NCI-H1436 treated with DMSO at 0.1 percent for 48 hours (cell line): ENCODE measurements at places on chromosomes 6 and 20.

DNA sequence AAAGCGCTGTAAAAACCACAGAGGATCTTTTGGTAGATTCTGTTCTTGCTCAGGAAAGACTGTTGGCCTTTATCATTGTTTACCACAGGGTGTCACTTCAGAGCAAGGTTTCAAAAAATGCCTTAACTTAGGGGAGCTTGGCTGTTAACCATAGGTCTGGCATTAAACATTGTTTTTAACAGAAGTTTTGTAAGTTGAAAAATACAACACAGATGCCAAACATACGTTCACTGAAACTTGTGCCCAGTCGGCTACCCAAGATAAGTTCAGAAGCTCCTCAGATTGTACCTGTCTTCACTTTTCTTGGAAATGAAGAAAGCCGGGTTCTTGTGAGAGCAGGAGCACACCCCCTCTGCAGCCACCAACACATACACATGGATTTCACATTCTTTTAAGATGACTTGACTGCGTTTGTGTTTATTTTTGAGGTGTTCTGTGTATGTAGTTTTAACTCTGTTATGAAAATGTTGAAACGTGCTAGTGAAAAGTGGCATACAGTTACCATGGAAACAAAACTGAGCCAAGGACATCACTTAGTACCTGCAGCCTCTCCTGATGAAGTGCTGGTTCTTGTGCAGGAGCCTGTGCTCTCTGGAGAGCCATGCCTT lies 64.9 kb downstream of the SYCP2L start:
- no peak for DNase-seq

GRCh38 chr6:6851949-6852261 lies 255.9 kb upstream of the RREB1 start:
- no peak for DNase-seq

- no peak for DNase-seq
Observed at GRCh38 chr20:53805895-53806384, 212.3 kb upstream of the ZNF217 start.

- DNase-seq = no peak
Observed at GRCh38 chr6:154412106-154412820, 55.7 kb upstream of the IPCEF1 start.

DNA sequence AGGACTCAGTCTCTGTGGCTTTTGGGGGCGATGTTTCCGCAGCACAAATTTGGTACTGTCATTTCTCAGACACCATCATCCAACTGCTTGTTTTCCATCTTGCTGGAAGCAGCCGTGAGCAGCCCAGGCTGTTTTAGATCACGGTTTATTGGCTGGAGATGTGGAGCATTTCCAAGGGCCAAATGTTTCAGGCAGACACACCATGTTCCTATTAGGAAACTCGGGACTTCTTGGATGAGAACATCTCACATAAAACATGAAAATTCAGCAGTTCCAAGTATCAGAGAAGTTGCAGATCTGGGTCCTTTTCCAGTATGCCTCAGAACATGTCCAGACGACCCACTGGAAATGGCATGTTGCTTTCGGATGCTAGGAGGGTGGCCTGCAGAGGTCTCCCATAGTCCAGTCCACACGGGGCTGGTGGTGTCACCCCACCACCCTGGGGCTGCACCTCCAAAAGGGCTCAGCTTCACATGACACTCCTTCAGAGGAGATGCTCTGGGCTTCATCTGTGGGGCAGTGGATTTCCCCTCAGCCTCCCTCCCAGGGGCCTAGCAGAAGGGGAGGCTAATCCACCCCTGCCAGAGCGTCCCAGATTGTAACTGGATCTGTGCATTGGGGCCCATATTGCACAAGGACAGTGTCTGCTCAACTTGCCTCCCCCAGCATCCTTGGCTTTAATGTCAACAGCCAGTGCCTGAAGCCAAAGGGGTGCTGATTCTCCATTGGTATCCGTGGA lies 176.3 kb downstream of the SCP2D1 start:
- no peak for DNase-seq

DNA sequence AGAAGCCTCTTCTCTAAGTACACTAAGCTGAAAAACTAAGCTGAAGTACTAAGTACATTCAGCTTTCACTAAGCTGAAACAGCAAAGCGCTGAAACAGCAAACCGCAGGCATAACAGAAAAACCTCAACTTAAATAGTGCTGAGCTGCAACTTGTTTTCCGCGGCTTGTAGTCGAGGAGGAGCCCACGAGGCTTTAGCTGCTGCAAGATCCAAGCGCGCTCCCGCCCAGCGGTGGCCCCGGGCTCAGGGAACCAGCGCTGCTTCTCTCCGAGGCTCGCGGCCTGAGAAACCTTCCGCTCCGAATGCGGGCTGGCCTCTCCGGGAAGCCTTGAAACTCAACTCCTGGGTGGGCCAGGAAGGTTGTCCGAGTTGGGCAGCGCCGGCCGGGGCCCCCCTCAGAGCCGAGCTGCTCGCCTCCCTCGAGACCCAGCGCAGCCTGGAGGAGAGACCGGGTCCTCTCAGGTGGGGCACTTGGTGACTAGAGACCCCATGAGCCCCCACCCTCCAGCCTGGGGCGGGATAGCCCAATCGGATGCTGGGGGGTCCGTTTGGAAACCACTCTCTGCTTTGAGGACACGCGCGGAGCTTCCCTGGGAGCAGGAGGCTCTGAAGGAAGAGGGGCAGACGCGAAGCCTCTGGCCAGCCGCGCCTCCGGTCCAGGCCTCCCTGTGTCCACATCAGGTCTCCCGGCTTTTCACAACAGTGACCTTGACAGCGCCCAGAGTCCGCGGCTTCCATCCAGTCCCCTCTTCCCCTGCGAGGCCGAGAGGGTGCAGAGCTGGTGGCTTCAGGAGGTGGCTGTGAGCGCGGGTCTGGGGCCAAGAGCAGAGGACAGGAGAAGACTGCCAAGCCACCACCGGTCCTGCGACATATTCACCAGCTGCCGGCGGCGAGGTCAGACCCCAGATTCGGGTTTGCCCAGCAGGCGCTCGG lies 38.1 kb upstream of the HLA-E start:
- DNase-seq = no peak
